HCT116 (cell line): ENCODE measurements at places on chromosomes 7 and 10. TPM values are rescaled to one million over a fixed set of nuclear protein-coding genes. Genes with fewer than 3 reads are reported as not detected.

- no peak for DNase-seq
Measured at GRCh38 chr10:62424026-62424425, 49.9 kb downstream of the ZNF365 start.

DNA sequence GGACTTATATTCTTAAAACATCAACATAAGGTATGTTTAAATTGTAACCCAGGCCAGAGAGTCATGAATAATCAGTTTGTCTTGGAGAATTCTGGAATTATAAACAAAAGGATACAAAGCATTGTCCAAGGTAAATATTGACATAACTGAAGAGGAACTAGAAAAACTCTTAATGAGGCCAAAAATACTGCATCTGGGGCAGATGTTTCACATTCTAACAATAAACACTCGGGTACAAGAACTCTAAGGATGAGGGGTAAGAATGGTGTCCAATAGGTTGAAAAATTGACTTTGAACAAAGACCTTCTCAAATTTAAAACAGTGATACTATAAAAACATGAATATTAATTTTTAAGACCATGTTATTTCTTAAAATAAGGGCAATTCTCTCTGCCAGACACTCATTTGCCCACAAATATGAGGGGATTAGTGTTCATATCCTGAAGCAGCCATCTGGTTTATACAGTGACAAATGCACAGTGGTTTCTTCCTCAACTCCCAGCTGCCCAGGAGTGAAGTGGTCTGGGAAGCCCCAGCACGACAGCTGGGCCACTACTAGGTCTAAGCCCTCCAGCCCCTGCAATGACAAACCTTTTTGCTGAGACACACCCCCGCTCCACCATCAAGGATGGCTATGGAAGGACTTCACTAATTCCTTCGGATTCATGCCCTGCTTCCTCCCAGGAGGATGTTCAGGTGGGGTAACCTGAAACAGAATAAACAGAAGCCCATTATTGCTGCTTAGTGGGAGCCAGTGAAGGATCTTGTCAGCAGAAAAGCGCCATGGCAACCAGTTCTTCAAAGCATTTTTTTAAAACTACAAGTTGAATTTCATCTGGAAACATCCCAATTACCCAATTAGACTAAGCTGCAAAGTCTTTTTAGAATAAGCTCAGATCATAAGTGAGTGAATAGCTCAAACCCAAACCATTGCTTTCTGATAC, 107.5 kb upstream of the ARID5B start:
- DNase-seq = no peak

The SPAM1 gene
- total RNA-seq = not detected

The HOXA10 gene
- total RNA-seq = 19.6 TPM

DNA sequence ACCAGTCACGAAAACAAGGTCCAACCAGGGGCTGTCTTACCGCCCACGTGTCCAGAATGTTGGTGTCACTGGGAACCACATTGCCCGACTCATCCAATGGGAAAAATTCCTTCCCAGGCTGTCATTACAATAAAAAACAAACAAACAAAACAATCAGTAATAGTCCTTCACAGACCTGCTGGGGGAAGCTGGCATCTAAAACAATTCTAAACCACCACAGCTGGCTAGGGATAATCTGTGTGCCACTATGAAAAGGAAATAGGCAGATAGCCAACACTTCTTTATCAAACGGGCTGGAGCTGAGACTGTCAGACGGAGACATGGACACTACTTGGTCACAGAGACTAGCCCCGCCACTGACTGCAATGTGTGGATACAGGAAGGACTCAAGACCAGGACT, 9.2 kb downstream of the AKR1B1 start:
- DNase-seq = no peak

GRCh38 chr7:117065571-117066150, 112.4 kb downstream of the ST7 start:
- no peak for DNase-seq

DNA sequence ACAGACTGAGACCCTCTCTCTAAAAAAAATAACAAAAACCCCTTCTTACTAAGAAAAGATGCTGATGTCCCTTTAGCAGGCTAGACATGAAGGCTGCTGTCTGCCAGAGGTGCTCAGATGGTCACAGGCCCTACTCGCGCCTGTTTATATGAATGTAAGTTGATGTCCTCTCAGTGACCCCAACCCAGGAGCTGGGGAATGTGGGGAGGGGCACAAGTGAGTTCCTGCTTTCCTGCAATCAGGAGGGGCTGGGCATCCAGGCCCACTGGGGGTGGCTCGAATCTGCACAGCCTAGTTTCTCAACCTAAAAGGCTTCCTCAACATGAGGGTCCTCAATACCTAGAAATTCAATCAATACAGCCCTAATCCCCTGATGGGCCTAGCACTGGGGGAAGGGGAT, 12.1 kb upstream of the SLC29A3 start:
- DNase-seq = no peak

DNA sequence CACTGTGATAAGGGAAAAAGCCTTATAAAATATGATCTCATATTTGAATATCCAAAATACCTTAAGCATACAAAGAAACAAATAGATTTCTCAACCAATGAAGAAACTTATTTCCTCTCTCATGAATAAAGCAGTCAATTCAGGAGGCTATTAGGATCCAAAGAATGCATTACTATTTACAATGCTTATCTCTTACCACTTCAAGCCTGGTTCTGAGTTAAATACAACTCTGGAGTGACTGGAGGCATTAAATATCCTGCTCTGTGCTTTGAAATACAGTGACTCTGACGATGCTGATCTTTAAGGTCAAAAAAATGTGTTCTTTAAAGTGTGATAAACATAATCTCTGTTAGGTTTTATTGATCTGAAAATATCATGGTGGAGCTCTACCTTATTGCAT, 493.2 kb downstream of the ZWINT start:
- no peak for DNase-seq

GRCh38 chr7:197413-198335, 5.3 kb downstream of the FAM20C start:
- DNase-seq = no peak

The MMP21 gene
- not detected for total RNA-seq

The GCK gene
- 0.34 TPM for total RNA-seq

The GATA3 gene
- 2.7 TPM for total RNA-seq

- DNase-seq = no peak
Measured at GRCh38 chr10:77496941-77497420, 140.6 kb downstream of the KCNMA1 start.

- no peak for DNase-seq
Measured at GRCh38 chr10:26448706-26449435, 10.7 kb downstream of the APBB1IP start.

DNA sequence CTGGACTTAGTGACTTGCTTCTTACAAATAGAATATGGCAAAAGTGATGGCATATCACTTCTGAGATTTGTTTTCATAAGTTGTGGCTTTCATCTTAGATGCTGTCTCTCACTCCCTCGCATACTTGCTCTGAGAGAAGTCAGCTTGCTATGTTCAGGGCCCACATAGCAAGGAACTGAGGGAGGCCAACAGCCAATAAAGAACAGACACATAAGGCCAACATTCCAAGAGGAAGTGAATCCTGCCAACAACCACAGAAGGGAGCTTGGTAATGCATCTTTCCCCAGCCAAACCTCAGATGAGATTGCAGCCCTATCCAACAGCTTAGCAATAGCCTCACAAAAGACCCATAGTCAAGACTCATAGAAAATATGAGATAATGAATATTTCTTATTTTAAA, 39.2 kb upstream of the DMTF1 start:
- DNase-seq = no peak

DNA sequence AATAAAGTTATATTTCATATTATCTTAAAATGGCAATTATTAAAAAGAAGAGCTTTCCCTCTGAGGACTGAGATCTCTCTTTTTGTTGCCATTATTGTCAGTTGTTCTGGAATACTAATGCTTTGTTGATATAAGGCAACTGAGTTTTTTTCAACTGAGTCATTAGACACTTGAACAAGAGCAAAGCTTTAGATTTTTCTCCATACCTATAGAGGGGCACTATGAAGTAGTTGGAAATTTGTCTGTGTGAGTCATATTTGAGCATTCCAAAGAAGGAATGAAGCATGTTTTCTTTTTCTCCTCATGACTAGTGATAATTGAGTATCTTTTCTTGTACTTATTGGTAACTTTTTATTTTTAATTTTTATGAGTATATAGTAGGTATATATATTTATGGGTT, 24.5 kb downstream of the RPA3 start:
- DNase-seq = peak; percentile 51

DNA sequence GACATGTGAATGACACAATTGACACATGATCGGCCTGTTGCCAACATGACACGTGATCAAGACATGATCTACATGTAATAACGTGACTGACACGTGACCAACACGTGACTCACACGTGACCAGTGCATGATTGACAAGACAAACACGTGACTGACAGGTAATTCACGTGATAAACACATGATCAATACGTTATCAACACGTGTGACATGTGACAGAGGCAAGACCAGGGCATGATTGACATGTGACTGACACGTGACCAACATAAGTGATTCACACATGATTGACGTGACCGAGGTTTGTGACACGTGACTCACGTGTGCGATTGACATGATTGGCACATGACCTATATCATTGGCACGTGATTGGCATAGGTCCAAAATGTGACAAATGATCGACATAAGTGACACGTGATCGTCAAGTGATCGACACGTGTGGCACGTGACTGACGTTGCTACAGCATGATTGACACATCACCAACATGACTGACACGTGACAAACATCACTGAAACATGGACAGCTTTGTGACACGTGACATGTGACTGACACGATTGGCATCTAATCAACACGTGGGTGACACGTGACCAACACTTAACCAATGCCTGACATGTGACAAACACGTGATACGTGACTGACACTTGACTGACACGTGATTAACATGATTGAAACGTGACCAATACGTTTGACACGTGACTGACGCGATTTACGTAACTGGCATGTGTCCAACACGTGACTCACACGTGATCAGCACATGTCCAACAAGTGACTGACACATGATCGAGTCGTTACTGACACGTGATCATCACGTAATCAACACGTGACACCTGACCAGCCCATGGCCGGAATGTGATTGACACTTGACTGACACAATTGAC, 23.0 kb downstream of the CRPPA start:
- DNase-seq = no peak

The ZCCHC24 gene
- total RNA-seq = 7.0 TPM

DNA sequence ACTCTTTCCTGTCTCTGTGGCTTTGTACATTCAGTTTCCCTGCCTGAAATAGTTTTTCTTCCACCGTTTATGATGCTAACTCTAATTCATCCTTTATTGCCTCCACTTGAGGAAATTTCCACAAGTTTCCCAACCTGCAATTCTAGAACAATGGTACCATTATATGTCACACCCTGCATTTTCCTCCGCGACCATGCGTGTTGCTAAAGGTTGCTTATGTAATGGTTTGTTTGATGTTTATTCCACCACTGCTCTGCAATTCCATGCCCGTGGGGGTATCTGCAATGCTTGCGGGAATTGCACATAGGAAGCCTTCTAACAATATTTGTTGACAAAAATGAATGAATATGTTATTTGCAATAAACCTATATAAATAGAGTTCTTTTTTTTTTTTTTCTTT, 69.5 kb upstream of the ST8SIA6 start:
- no peak for DNase-seq

DNA sequence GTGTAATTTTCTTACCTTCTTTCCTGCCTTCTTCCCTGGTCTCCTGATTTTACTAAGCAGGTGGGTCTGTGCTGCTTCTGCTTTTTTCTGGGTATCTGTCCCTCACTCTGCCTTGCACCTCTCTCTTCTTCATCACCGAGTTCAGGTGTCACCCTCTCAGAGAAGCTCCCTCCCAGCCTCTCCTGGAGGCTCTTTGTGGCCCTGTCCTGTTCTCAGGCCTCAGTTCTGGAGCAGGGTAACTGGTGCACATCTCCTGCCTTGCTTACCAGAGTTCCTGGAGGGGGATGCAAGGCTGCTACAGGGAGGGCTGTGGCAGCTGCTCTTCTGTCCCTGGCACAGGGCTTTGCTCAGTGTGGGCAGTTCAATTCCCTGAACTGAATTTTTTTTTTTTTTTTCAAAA, 66.1 kb downstream of the RBM33 start:
- DNase-seq = no peak

GRCh38 chr7:102456327-102456726, 8.3 kb downstream of the ALKBH4 start:
- DNase-seq = peak; percentile 65

The FZD1 gene
- total RNA-seq = 3.7 TPM

- no peak for DNase-seq
Measured at GRCh38 chr7:23966941-23967340, 256.9 kb downstream of the STK31 start.

DNA sequence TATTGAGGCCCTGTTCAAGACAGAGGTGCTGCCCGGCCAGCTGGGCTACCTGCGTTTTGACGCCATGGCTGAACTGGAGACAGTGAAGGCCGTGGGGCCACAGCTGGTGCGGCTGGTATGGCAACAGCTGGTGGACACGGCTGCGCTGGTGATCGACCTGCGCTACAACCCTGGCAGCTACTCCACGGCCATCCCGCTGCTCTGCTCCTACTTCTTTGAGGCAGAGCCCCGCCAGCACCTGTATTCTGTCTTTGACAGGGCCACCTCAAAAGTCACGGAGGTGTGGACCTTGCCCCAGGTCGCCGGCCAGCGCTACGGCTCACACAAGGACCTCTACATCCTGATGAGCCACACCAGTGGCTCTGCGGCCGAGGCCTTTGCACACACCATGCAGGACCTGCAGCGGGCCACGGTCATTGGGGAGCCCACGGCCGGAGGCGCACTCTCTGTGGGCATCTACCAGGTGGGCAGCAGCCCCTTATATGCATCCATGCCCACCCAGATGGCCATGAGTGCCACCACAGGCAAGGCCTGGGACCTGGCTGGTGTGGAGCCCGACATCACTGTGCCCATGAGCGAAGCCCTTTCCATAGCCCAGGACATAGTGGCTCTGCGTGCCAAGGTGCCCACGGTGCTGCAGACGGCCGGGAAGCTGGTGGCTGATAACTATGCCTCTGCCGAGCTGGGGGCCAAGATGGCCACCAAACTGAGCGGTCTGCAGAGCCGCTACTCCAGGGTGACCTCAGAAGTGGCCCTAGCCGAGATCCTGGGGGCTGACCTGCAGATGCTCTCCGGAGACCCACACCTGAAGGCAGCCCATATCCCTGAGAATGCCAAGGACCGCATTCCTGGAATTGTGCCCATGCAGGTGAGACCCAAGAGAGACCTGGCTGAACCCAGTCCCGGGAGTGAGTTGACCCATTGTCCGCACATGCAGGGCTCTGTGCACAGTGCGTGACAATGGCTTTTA, 2.8 kb downstream of the RBP3 start:
- no peak for DNase-seq

The NRP1 gene
- 3.8 TPM for total RNA-seq

DNA sequence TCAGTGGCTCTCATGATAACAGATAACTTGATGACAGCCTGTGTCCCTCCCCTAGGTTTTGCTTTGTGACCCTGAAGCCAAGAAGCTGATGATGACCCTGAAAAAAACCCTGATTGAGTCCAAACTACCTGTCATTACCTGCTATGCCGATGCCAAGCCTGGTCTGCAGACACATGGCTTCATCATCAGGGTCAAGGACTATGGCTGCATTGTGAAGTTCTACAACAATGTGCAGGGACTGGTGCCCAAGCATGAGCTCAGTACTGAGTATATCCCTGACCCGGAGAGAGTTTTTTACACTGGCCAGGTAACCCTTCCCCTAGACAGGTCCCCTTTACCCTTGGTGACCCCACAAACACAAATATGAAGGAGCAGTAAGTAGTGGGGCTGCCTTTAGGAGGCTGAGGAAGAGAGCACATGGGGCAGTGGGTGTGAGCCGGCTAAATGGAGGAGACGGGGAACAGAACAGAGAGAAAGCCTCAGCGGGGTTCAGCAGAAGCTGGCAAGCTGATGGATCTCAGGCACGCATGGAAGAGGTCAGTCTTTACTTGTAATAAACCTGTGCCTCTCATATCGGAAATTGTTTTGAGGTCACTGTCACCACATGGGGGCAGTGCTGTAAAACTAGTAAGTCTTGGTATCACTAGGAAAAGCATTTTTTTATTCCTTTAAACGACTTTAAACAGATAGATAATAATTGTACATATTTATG, 20.2 kb downstream of the PDCD11 start:
- peak; percentile 58 for DNase-seq
